ENCODE measurements at places on chromosomes 1 and 21.
A peak's percentile ranks its signal among the peaks of the same experiment; 100 is the strongest.

GRCh38 chr1:17081439-17081838 lies 27.6 kb upstream of the SDHB start:
- DNase-seq = no peak

DNA sequence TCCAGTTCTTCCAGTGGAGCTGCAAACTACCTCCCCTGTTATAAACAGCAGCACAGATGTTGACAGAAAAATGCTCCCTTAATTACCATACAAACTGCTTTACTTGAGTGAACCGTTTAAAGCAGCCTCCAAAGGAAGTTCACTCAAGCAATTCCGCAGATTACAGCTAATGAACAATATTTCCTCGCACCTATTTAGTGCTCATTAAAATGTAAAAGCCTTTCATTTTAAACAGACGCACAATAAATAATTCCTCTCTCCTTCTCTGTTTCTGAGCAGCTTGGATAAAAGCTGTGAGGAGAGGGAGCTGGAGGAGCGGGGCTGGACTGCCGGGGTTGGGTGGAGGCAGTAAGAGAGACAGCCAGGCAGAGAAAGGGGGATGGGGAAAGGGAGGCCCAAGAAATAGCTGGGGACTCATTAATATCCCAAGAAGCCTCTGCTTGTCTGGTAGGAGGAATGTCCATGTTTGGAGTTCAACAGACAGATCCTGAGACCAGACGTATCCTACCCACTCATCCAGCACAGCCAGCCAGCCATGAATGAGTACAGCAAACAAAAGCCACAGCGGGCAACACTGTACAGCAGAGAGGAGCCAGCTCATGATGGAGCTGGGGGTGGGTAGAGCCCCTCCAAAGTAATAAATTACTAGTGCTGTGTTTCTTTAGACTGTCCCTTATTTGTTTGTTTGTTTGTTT lies 227.7 kb downstream of the GPATCH2 start:
- DNase-seq = no peak

- DNase-seq = peak; percentile 42
Observed at GRCh38 chr1:65002508-65003315, 36.4 kb upstream of the JAK1 start.

GRCh38 chr21:45996311-45997204 lies 15.0 kb downstream of the COL6A1 start:
- DNase-seq = no peak

DNA sequence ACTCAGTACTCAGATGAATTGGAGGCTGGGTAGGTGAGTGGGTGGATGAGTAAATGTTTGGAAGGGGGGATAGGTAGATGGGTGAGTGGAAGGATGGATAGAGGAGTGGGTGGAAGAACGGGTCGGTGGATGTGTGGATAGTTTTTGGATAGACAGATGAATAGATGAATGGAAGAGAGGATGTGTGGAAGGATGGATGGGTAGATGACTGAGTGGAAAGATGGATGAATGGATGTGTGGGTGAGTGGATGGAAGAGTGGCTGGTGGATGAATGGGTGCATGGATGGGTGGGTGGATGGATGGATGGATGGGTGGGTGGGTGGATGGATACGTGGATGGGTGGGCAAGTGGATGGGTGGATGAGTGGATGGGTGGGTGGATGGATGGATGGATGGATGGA lies 3.7 kb downstream of the SLC45A1 start:
- DNase-seq = no peak

DNA sequence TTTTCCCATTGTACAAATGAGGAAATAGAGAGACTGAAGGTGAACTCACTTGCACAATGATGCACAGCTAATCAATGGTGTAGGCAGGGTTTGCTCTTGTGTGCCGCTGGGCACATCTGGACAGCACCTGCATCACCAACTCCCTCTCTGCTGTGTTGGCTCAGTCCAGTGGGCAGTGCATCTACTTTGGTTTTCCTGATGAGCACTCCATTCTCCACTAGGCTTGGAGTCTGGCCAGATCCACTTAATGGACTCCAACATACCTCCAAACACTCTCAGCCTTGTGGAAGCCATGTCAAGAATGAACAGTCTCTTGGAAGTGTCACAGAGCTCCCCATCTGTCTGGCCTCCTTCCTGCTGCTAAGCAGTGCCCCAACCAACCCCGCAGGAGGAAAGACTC lies 152.2 kb downstream of the HIVEP3 start:
- DNase-seq = no peak

GRCh38 chr1:211650904-211651303 lies 24.5 kb downstream of the NEK2 start:
- DNase-seq = no peak

GRCh38 chr1:213273546-213273945 lies 222.5 kb downstream of the RPS6KC1 start:
- DNase-seq = no peak

- DNase-seq = no peak
Observed at GRCh38 chr21:44785620-44786335, 15.8 kb downstream of the UBE2G2 start.

- DNase-seq = no peak
Observed at GRCh38 chr1:214446772-214447556, 104.4 kb downstream of the PTPN14 start.

DNA sequence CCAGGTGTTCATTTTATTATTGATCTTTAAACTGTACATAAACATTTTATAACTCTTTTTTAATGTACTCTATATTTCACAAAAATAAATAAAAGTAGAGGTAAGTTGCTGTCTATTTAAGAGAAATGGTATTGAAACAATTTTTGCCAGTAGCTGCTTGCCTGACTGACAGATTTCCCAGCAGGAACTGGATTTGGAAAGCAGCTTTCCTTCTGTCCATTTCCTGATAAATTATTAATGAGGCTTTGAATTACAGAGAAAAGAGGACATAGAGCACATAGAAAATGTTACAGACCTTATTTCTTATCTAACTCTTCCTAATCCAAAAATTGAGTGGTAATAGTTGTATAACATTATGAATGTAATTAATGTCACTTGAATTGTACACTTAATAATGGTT lies 79.7 kb upstream of the BCL10 start:
- DNase-seq = no peak

DNA sequence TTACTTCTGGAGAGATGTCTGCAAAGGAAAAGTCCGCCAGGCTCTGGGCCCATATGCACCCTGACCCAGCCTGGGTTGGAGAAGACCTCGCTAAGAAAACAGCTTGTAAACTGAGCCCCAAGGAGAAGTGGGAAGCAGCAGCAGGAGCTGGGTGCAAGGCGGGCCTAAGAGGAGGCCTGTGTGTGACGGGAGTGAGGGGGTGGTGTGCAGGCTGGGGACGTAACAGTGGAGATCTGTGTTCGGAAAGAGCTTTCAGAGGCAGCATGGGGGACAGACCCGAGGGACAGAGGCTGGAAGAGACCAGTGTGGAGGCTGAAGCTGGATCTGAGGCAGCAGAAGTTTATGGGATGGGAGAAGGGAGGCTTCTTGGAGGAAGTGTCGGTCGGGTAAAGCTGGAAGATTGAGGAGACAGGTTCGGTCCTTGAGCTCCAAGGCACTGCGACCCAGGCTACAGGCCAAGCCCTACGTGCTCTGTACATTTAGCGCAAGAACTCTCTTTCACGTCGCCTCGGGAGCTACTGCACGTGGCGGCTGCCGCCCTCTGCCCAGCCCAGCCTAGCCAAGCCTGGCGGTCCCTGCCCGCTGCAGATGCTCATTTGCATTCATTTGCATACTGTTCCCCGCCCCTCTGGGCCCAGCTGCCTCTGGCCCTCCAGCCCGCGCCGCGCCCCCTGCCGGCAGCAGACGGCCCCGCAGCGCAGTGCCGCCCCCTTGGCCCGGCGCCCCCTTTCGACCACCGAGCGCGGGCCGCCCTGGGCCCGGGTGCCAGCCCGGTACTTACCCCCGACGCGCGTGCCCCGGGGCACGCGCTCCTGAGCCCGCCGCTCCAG lies 6.3 kb downstream of the HPCA start:
- no peak for DNase-seq

- DNase-seq = no peak
Observed at GRCh38 chr1:106677721-106678120, 378.8 kb upstream of the PRMT6 start.

DNA sequence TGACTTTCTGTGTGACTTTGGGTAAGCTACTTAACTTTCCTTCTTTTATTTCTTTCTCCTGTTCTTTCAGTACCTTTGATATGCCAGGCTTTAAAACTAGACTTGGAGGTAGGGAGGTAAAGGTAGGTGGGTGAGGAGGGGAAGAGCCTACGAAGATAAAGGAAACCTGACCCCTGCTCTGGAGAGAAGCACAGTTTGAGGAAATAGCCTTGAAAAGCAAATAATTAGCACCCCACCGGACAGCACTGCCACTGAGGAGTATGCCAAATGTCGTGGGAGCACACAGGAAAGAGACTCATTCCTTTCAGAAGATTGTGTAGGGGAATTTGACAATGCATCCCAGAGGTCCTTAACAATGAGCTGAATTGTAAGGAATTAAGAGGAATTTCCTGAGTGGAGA lies 65.2 kb upstream of the SPAG17 start:
- no peak for DNase-seq

- DNase-seq = no peak
Observed at GRCh38 chr1:217333939-217334338, 297.0 kb downstream of the GPATCH2 start.

GRCh38 chr1:208641579-208642280 lies 397.5 kb upstream of the PLXNA2 start:
- DNase-seq = no peak

DNA sequence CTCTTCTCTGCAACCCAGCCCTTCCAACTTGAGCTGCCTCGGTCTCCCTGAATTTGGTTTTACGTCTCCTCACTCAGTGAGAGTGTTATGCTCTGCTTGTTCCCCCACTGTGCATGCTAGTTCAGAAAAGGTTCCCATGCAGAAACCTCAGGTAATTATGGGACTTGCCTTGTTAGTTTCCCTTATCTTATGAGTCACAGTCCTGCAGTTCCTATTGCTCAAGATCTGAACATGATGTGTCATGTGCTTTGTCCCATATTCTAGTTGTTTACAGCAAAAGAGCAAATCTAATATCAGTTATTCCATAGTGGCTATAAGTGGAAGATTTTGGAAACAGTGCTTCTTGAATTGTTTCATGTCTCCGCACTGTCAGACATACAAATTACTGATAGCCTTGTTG lies 74.4 kb downstream of the DUSP10 start:
- DNase-seq = no peak

DNA sequence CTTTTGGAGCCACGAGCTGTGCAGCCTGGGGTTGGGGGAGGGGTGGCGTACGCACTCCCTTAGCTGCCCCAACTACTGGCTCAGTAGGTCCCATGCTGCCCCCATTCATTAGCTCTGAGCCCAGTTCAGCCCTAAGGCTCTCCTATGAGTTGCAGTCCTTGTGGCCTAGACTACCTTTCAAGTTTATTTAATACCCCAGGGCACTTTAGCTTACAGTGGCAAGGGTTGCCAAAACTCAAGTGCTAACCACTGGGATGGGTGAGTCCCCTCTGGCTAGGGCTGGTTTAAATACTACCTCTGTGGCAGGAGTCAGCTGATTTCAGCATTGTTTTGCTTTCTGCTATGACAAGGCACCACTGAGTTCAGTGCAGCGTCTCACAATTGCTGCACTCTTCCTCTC lies 118.2 kb downstream of the ODF2L start:
- no peak for DNase-seq

- DNase-seq = no peak
Observed at GRCh38 chr1:70864302-70864701, 183.3 kb downstream of the PTGER3 start.

DNA sequence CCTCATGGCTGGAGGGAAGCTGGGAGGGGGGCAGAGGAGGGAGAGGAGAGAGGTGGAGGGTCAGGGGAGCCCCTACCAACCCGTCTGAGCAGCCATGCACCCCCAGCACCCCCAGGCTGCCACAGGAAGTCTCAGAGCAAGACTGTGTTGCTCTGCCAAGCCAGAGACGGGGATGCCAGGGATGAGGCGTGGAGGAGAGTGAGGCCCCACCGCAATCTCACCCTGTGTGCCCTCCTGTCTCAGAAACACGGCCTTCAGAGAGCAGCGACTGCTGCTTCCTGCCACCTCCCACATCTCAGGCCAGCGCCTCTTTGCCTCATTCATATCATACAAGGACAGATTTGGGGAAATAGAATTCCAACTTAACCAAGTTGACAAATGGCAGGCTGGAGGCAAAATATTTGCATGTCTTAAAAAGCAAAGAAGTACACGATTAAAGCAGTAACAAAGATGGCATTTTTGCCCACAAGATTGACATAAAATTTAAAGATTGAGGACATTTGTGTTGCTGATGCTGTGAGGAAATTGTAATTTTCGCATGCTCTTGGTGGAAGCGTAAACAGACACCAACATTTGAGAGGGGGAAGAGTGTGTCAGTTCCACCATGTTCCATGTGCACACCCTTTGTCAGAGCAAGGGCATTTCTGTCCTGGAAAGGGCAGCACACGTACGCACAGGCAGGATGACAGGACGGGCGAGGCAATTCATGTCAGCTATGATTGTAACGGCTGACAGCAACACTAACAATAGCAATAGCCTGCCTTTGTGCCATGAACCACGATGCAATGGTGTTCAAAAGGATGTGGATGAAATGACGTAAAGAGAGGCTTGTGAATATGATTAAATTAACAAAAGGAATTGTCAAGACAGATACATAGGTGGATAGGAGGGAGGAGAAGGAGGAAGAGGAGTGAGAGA lies 59.0 kb upstream of the BACE2 start:
- DNase-seq = no peak

- DNase-seq = no peak
Observed at GRCh38 chr1:37096523-37096922, 62.2 kb upstream of the GRIK3 start.

- DNase-seq = no peak
Observed at GRCh38 chr1:61053712-61054600, 28.4 kb upstream of the NFIA start.

- no peak for DNase-seq
Observed at GRCh38 chr1:203567596-203567995, 59.0 kb upstream of the ATP2B4 start.

DNA sequence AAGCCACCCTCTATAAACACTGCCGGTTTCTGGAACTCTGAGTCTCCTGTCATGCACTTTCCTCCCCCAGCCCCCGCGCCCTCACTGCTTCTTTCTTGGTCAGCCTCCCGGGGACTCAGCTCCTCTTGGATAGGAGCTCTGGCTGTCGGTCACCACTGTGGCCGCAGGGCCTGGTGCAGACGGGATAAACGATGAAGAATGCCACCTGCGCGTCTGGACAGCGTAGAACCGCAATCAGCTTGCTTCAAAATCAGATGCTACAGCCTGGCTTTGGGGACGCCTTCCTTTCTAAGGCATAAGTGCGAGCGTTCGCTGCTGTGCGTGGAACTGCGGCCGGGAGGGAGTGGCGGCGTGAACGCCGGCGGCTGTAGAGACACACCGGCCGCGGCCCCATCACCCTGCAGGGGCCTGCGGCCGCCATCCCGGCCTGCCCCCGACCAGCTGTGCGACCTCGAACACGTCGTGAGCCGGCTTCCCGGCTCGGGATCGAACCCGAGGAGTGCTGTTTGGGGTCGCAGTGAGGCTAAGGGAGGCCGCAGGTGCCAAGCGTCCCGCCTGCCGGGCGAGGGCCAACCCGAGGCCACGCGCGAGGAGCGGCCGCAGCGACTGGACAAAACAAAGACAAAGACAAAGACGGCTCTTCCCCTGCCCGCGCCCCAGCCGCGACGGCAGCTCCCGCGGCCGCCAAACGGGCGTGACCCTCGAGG lies 688 bp downstream of the PTTG1IP start:
- DNase-seq = no peak

- DNase-seq = no peak
Observed at GRCh38 chr1:8390707-8391106, 72.8 kb downstream of the SLC45A1 start.

Data from stimulated activated CD4-positive, alpha-beta T cell treated with anti-CD3 and anti-CD28 coated beads, Interleukin-12 subunit alpha, Interleukin-12 subunit beta, amount 100 ng/mL, for 24 hours (primary cell).